LNCaP clone FGC (cell line): ENCODE measurements at places on chromosomes 5 and 9.

DNA sequence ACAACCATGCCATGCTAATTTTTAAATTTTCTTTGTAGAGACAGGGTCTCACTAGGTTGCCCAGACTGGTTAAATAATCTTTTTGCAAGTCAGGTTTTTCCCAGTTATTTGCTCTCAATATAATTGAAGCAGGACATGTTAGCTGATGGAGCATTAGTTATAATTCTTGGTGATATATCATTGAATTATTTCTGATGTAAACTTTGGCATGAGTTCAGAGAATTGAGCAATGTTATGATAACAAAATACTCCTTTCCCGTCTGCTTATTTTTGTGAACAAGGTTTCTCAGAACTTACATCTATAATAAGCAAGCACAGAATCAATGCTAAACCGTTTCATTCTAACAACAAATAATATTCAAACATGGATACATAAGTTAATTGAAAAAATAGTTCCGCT is 37.8 kb downstream of the BHMT start:
- no peak for DNase-seq

DNA sequence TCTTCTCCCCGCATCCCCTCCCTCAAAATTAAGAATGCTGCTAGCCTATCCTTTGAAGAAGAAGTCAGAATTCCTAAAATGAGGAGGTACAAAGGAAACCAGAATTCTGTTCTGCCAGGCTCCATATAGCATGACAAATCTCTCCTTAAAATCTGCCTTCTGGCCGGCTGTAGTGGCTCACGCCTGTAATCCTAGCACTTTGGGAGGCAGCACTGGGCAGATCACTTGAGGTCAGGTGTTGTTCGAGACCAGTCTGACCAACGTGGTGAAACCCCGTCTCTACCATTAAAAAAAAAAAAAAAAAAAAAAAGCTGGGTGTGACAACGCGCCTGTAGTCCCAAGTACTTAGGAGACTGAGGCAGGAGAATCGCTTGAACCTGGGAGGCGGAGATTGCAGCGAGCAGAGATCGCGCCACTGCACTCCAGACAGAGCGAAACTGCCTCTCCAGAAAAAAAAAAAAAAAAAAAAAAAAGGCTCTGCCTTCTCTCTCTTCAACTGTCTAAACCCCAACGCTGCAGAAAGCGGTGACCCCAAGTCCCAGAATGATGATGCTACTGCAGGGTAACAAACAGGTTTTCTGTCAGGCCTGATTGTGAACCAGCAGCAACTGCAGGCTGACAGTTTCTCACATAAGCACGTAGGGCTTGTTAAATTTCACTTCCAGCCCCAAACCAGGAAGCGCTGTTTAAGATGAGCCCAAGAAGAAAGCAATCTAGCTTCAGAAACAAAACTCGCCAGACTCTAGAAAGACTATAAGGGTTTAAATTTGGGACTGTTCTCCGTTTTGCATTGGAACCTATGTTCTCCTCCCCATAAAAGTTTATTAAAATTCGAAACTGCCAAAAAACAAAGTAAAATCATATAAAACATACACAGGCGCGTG is 963 bp upstream of the CAST start:
- DNase-seq, result no peak

- DNase-seq, result no peak
Observed at GRCh38 chr5:162392336-162392735, 324.8 kb downstream of the GABRG2 start.

- DNase-seq, result no peak
Observed at GRCh38 chr5:78253201-78253600, 41.3 kb downstream of the AP3B1 start.

GRCh38 chr9:3962496-3962895 is 337.4 kb downstream of the GLIS3 start:
- DNase-seq, result peak; percentile 94

GRCh38 chr9:91914404-91914803 is 35.6 kb downstream of the ROR2 start:
- DNase-seq, result no peak

DNA sequence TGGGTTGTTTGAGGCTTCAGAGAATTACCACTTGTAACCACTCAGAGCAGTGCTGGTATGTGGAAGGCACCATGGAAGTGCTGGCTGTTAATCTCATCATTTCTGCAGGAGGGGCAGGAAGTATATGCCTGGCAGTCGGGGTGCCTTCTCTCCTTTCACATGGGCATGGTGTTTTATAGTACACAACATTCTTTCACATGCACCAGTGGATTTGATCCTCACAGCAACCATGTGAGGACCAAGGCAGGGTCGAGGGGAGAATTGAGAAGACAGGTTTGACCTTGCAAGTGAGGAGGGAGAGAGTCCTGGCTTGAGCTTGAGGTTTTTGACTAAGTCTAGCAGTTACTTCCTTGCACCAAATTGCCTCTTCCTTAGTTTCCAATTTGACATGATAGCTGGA is 38.0 kb upstream of the TRPC7 start:
- DNase-seq, result no peak

DNA sequence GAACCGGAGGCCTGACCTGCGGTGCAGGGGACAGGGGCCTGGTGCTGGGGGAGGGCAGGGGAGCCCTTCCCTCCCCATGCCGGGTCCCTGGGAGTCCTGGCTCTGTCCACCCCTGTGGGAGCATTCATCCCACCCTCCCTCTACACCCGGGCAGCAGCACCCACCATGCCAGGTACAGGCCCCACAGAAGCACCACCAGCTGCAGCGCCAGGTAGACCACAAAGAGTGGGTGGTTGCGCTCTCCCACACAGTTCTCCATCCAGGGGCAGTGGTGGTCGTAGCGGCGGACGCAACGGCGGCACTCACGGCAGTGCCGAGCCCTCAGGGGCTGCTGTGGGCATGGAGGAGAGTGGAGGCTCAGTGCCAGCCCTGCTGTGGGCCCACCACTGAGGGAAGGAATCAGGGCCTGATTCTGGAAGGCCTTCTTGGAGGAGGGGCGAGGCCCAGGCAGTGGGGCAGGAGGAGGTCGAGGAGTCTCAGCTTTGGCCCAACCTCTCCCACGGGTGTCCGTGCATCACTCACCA is 2.4 kb downstream of the ZDHHC12 start:
- no peak for DNase-seq
